ENCODE measurements at places on chromosomes 2 and 18. TPM values are rescaled to one million over a fixed set of nuclear protein-coding genes. Genes with fewer than 3 reads are reported as not detected.

DNA sequence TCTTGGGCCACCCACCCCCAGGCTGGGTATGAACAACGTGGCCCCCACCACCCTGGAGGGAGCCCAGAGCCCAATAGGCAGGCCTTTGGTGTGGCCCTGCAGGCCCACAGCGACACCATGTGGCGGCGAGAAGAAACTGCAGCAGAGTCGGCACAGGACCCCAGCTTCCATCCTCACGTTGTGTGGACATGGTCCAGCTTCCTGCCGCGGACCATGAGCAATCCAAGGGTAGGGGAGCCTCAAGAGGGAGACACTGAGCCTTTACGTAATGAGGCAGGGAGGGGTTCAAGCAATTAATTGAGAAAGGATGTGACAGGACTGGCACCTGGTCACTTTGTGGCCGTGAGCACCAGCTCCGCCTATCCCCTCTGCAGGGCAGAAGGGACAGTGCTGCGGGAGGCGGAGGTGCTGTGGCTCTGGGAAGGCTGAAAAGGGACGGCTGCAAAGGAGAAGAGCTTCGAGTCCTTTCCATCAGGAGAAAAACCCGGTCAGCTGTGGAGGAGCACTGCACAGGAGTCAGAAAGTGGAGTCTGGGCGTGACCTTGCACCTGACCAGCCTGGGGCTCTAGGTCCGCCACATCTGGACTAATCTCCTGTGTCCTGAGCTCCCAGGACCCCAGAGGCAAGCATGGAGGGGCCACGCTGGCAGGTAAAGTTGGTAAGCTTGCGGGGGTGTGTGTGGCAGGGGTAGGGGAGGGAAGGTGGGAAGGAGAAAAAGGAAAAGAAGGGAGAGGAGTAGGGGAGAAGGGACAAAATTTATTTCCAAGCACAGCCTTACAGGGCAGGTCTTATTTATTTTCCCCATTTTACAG lies 44.9 kb downstream of the TMEM37 start:
- DNase-seq = peak; percentile 55

CYP27A1 gene
- 23.4 TPM for total RNA-seq

DNA sequence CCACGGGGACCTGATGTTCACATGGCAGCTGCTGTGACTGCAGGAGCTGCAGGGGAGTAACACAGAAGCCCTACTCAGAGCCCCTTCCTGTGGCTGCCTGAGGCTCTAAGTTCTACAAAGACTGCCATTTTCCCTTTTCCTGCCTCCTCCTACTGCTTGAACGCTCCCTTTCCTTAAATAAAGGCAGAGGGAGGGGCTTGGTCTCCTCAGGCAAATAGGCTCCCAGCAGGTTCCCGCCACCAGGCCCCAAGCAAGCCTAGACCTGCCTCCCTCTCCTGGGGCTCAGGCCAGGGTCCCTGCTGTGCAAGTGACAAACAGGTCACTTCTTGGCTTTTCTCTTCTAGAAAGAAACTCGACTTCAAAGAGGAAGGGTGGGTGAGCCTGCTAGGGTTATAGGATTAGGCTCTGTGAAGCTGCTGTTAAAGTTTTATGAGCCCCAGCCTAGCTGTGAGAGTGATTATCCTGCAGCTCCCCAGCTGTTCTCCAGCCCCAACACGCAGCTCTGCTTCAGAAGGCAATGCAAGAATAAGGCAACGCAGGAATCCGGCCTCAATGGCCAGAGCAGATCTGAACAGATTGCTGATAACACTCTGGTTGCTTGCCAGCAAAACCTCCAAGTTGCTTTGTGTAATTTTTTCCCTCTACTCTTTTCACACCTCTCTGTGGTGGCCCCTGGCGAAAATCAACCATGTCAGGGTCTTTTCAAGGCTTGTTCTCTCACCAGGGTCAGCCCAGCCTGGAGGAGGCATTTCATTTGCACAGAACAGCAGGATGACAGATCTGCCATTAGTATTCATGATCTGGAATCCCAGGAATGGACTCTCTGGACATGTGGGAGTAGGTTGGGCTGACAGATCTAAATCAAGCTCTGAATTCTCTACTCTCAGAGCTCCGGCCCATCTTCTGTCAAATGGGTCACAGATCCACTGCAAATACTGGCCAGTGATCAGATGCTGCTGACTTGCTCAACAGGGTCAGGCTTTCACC lies 71.3 kb downstream of the MRO start:
- DNase-seq = no peak

DNA sequence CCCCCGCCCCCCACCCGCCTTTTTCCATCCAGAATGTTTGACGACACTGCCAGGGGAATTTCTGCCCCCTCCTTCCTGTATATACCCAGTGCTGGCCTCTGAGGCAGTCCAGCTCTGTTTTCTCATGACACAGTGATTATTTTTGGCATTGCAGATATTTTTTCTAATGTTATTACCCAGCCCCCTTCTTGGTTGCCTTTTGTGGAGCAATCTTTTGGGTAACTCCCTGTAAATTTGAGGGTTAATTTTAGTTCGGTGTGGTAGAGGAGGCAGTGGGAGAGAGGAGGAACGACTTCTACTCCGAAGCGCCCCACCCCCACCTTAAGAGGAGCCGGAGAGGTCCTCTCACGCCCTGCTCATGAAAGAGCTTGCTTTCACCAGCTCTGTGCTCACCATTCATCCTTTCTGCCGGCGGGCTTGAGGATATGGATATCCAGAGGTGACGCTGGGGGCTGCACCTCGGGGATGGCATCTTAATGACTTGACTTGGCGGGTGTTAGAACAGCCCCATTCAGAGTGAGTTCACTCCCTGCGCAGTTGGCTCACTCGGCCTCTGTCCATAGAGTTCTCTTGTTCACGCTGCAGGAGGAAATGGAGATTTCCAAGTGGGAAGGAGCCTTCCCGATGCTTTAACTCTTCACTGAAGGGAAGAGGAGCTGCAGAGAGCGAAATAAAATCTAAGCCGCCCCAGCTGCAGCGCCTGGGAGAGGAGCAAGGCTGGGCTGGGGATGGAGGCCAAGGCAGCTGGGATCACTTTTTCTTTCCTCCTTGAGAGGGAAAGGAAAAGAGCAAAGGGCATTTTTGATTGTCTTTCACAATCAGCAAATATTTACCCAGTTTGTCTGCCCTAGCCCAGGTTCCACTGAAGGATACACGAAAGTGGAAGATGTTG lies 38.4 kb downstream of the EPAS1 start:
- peak; percentile 34 for DNase-seq

- DNase-seq = no peak
Measured at GRCh38 chr2:51997571-51997970, 965.6 kb upstream of the NRXN1 start.

GRCh38 chr2:157785200-157785599 lies 90.9 kb downstream of the ACVR1 start:
- DNase-seq = no peak

GRCh38 chr18:60667016-60667415 lies 294.4 kb upstream of the MC4R start:
- no peak for DNase-seq

DNA sequence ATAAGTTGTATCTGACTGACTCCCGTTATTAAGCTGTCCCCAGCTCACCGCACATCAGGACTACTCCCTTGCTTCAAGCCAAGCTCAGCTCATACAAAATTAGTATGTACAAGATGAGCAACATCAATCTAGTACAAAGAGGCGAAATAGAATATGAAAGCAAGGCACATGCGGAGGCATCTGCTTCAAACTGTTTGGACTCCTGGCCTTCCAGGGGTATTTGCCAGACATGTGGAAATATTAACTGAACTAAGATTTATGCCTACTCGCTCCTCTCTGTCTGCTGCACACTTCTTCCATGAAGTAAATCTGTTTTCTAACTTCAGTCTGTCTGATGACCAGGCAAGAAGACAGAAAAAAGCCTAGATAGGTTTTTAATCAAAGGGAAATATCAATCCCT lies 499.8 kb downstream of the PID1 start:
- no peak for DNase-seq

GRCh38 chr2:10309286-10309685 lies 6.6 kb downstream of the HPCAL1 start:
- no peak for DNase-seq

DNA sequence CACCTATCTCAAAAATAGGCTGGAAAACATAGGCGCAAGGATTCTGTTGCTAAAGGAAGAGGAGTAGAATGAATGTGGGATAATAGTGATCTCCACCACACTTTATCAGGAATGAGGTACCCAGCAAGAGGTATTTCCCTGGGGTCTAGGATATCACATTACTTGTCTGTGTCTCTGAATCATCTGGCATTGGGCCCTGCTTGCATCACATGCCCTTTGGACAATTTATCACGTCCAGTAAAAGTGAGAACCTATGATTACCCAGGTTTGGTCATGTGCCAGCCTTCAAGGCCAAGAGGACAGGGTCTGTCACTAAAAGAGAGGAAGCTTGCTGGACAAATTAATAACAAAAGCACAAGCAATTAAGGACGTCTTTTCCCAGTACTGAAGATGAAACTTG lies 11.4 kb upstream of the TRAPPC8 start:
- DNase-seq = peak; percentile 27
